ENCODE measurements at places on chromosomes 16 and 17.

GRCh38 chr17:33033176-33033575, 41.5 kb downstream of the SPACA3 start:
- DNase-seq, result no peak

GRCh38 chr16:52819405-52819804, 233.3 kb downstream of the CHD9NB start:
- DNase-seq, result no peak

GRCh38 chr17:30547778-30548573, 70.8 kb downstream of the GOSR1 start:
- no peak for DNase-seq

DNA sequence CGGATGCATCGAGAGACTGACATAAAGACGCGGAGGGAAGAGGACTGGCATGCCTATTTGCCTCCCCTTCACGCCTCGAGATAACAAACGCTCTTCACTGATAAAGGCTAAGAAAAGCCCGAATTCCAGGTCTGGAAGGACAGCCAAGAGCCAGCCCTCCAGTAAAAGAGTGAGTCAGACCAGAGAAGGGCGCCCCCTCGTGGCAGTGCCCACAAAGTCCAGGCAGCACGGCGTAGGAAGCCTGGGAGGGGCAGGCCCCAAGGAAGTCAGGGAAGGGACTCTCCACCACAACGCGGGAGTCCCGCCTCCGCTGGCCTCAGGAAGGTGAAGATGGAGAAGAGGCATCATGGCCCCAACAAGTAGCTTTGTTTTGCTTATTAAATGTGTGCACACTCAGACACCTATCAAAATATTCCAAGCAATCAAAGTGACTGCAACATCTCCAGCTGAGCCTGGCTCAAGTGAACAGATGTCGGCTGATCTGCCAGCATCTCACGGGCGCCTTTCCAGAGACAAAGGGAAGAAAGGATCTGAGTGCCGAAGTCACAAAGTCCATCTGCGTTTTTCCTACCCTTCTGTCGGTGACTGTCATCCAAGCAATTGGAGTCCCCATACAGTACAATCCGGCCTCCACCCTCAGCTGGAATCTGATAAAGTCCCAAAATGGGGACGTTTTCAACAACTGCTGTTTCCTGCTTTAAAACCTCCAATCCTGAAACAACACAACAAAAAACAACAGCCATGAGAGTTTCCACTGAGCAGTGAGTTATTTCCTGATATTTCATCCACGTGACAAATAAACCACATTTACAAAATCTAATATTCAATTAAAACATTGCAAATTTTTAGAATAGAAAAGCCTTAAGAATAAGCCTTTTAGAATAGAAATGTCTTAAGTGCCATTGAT, 20.4 kb upstream of the SLC38A8 start:
- peak; percentile 45 for DNase-seq

GRCh38 chr16:69089091-69089910, 16.2 kb upstream of the HAS3 start:
- no peak for DNase-seq

- no peak for DNase-seq
Observed at GRCh38 chr17:66468241-66469087, 166.1 kb downstream of the PRKCA start.

DNA sequence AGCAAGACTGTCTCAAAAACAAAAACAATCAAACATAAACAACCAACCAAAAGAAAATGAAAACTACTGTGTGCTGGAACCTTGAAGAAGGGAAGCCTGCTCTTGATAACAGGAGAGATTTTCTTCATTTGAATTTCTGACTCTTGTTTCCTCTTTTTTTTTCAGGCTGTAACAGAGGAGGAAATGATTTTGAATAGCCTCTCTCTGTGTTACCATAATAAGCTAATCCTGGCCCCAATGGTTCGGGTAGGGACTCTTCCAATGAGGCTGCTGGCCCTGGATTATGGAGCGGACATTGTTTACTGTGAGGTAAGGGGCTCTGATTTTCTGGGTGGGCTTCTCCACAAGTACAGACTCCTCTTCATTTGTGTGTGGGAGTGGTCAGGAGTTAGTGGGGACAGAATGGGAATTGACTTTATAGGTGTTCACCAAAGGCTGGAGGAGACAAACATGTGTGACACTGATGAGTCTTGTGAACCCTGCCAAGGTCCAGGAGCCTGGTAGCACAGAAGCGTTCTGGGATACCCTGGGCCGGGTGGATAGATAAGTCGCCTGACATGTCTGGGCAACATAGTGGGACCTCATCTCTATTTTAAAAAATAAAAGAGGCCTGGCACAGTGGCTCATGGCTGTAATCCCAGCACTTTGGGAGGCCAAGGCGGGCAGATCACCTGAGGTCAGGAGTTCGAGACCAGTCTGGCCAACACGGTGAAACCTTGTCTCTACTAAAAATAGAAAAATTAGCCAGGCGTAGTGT, 14.9 kb downstream of the DUS2 start:
- no peak for DNase-seq

GRCh38 chr16:57601801-57602478, 26.5 kb upstream of the ADGRG1 start:
- DNase-seq, result no peak

DNA sequence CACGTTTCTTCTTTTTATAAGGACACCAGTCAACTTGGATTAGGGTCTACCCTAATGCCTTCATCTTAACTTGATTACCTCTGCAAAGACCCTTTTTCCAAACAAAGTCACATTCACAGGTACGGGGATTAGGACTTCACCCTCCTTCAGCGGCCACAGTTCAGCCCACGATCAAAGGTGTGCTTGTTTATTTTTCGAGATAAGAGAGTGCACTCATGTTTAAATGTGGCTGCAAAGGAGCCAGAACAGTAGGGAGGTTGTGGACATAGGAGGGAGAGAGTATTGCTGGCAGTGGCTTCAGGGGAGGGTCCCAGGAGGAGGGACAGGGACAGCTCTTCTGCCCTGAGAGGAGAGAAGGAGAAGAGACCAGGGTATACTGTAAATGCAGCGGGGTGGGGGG, 46.7 kb downstream of the MGAT5B start:
- DNase-seq, result no peak

DNA sequence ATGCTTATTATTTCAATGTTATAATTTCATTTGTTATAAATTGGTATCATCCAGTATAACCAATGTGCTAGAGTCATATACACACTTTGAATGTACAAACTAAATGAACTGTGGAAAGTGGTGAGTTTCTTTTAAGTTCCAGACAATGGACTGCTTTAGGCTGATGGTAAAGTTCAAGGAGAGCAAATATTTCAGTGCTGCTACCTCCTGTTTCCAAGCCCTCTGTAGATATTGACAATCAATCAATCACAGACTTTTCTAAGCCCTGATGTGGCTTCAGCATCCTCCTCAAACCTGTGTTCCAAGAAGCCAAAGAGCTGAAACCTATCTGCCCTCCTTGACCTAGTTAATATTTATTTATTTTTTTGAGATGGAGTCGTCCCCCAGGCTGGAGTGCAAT, 28.2 kb upstream of the SREBF1 start:
- DNase-seq, result no peak

DNA sequence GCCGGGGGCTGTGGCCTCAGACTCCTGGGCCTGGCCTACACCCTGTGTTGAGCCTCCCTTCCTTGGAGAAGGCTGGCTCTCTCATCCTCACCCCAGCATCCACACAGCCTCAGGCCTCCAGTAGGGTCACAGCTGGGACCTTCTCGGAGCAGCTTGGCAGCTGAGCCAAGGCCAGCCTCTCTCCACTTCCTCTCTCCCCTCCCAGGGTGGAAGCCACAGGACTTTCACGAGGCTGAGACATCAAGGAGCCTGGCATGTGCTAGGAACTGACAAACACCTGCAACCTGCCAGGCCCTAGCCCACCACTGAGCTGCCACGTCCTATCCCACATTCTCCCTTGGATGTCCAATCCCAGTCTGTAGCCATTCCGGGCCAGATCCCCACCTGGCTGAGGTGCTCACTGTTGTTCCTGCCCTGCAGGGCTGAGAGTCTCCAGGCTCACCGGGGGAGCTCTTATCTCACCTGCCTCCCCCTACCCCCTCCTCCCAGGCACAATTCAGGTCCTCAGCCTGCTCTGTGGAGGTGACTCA, 3.1 kb downstream of the MMP15 start:
- no peak for DNase-seq

DNA sequence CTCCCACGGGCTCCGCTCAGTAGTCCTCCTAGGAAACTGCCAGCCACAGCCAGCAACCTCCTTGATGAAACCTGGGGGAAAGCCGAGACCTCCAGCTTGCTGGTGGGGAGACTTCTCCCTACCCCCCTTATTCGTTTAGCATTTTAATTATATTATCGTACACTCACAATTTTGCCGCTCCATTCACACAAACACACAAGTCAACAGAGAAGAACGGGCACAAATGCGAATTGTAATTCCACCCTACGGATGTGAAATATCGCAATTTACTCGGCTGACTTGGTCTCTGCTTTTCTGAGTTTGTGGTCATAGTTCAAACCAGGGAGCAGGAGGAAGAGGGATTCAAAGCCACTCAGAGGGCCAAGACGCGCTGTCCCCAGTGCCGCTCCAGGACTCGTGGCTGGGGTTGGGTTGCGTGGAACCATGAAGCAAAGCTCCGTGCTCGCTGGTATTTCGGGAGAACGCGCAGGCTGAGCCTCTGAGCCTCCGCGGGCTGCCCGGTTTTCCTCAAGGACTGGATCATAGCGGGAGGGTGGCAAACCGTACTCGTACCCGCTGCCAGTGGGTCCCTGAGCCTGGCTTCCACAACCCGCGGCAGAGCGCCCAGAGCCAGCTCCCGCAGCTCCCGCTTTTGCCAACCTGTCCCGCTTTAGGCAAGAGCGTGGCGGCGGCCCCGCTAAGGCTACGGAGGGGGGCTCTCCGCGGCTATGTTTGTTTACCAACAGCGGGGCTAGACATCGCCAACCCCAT, 2.0 kb downstream of the LHX1 start:
- no peak for DNase-seq

DNA sequence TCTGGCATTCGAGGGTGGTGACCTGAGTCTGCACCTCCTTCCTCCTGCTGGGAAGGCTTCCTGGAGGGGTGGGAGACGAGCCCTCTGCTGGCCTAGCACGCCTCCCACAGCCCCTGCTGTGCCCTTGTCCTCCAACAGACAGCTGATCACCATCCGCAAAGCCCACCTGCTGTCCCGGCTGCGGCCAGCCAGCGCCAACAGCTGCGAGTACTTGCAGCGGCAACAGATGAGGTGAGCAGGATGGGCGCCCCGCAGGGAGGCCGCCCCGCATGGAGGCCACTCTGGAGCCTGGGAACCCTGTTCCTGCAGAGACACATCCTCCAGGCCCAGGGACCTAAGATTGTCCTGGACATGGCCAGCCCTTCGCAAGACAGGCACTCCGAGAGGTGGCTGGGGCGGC, 21.6 kb downstream of the UBALD1 start:
- DNase-seq, result no peak

DNA sequence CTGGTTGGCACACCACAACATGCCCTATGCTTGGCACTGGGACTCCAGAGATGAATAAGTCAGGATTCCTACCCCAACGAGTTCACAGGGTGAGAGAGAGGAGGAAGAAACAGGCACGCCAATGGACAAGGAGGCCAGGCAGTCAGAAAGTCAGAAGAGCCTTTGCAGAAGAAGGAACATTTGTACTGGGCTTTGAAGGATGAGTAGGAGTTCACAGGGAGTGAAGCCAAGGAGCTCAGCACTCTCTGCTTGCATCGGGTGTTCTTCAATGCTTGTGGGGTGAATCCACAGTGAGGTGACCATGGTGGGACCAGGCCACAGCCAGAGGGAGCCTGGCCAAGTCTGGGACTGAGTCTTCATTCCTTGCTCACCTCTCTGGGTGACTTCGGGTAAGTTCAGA, 47.5 kb downstream of the AIPL1 start:
- DNase-seq, result no peak

DNA sequence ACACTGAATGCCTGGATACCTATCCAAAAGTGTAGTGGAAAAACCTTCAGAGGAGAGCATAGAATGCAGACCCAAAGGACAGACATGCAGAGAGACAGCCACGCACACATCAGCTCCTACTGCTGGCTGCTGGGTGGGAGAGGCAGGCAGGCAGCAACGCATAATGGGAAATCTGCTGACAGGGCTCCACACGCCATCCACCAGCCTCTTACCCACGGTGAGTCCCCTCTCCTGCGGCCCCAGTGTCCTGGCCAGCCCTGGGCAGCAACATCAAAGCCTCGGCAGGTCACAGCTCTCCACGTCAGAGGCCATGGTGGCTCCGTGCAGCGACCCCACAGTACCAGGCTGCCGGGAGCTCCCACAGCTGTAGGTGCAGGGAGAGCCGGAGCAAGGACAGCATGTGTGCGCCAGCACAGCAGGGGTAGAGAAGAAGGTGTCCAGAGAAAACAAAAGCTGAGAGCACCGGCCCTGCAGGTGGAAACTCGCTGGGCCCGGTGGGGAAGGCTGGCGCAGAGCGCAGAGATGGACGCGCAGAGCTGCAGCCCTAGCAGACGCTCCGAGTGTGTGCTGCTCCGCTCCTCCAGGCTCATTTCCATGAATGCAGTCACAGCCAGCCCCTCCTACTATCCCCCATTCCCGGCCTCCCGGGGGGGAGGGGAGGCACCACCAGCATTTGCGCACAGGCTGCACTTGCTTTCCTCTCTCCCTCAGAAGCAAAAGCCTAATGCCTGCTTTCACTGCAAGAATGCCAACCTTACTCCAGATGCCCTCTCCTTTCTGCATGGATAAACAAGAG, 58.9 kb downstream of the CYTH1 start:
- DNase-seq, result no peak

- DNase-seq, result no peak
Observed at GRCh38 chr17:45396496-45397205, 36.0 kb downstream of the ARHGAP27 start.

DNA sequence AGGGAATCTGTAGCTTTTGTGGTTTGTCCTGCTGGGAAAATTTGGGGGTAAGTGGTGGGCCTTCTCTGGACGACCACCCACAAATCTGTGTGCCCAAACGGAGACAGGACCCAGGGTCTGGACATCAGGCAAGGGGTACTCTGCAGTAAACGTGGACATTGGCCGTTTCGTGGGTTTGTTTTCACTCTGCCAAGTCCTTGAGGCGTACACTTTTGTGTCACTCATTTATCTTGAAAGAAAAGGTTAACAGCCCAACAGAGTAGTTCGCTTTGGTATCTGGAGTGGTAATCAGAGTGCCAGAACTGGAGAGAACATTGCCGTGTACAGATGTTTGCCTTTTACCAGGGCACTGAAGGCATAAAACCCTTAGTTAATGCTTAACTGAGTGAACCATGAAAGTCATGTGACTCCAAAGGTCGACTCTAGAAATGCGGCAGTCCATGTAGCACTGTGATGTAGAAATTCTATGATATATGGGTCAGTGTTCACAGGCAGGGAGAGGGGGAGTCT, 15.4 kb downstream of the NAA60 start:
- DNase-seq, result no peak

GRCh38 chr16:57026778-57027062, 37.4 kb downstream of the NLRC5 start:
- DNase-seq, result no peak

- no peak for DNase-seq
Observed at GRCh38 chr16:29678691-29679267, at the start of gene QPRT. QPRT (plus strand) TSS chr16:29679180; CDS start chr16:29679198, 18 bp downstream.

GRCh38 chr17:80426671-80427326, 11.8 kb downstream of the ENDOV start:
- peak; percentile 77 for DNase-seq
